Neuronal stem cell (in vitro differentiated cells): ENCODE measurements at places on chromosomes 1 and 21.

DNA sequence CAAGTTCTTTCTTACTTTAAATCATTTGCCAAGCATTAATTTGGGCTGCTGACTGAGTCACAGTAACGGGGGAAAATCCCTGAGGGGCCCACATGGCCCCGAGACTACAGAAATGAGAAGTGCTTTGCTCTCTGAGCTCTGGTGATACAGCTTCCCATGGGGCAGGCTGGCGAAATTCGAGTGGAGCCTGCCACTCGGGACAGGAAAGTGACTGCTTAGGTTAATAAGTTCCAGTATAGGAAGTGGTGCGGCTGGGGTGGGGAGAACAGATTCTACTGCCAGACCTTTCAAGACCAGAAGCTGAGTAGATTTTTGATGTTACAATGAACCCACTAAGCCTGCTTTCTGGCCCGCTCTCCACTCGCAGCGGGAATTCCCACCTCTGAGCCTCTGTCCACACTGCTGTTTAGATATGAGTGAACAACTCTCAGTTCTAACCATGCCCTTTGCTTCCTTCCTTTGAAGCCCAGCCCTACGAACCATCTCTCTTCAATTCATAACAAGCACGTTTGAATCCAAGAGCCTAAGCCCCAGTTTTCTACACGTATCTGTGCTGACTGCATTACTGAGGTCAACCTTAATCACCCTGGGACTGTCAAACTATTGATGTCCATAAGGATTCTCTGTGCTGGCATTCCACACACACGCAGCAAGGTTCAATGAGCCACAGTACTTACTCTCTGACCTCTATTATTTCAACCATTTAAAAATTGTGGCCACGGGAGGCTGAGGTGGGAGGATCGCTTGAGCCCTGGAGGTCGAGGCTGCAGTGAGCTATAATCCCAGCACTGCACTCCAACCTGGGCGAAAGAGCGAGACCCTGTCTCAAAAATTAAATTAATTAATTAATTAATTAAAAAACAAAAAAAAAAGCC, 9.6 kb downstream of the ZBTB17 start:
- no peaks in the 10 kb centered on the region for H3K27me3 ChIP-seq
- no peak overlapping the region for H3K27ac ChIP-seq
- H3K4me1 ChIP-seq, result peaks cover 1% of the 10 kb centered on the region
- peaks cover 53% of the 10 kb centered on the region for H3K36me3 ChIP-seq
- H3K4me3 ChIP-seq, result no peak overlapping the region

DNA sequence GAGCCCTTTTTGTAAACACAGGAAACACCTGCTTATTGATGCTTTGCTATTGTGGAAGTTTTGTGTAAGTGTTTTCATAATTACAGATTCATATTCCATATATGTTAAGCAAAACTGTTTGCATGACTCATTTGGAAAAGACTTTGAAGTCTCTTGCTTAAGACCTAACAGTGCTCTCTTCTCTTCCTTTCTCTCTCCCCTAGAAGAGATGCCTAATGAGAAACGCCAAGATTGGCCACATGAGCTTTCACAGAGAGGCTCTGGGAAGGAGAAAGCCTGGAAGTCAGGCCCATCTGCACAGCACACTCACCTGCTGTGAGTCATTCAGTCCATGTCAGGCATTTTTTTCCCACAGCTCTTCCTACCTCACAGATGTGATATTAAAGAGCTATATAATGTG, 101.6 kb upstream of the PALMD start:
- no peaks in the 10 kb centered on the region for H3K27me3 ChIP-seq
- no peaks in the 10 kb centered on the region for H3K36me3 ChIP-seq
- no peaks in the 10 kb centered on the region for H3K4me1 ChIP-seq
- no peak overlapping the region for H3K27ac ChIP-seq
- H3K4me3 ChIP-seq, result no peak overlapping the region

GRCh38 chr1:209628618-209629299, 23.5 kb downstream of the LAMB3 start:
- DNase-seq, result no peak
- peaks cover 4% of the 10 kb centered on the region for H3K27me3 ChIP-seq
- H3K4me1 ChIP-seq, result peaks cover 4% of the 10 kb centered on the region

GRCh38 chr1:2288311-2288710, 60.2 kb downstream of the SKI start:
- H3K36me3 ChIP-seq, result peaks cover 22% of the 10 kb centered on the region
- no peak overlapping the region for H3K27ac ChIP-seq
- H3K4me3 ChIP-seq, result no peak overlapping the region
- H3K27me3 ChIP-seq, result no peaks in the 10 kb centered on the region
- DNase-seq, result no peak

DNA sequence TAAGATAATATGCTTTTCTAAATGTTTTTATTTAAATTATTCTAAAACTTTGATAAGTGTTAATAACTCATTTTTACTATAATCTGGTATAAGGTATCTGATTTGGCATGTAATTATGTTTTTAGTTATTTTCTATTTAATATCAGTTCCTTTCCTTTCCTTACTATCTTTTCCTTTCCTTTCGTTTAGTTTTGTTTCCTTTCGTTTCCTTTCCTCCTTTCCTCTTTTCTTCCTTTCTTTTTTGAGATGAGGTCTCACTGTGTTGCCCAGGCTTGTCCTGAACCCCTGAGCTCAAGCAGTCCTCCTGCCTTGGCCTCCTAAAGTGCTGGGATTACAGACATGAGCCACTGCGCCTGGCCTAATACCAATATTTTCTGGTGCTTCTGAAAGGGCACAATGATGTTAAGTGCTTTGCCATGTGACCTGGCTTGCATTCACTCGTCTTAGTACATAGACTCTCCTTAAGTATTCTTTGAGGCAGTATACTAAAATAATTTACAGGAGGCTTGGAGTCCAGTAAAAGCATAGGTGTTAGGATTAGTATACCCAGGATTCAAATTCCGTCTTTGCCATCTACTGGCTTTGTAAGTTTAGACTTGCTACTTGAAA, 18.7 kb downstream of the MIER1 start:
- H3K27me3 ChIP-seq, result no peaks in the 10 kb centered on the region
- DNase-seq, result no peak
- no peak overlapping the region for H3K4me3 ChIP-seq
- no peaks in the 10 kb centered on the region for H3K4me1 ChIP-seq
- H3K36me3 ChIP-seq, result peaks cover 78% of the 10 kb centered on the region

GRCh38 chr1:87045761-87046304, 131.4 kb downstream of the HS2ST1 start:
- no peaks in the 10 kb centered on the region for H3K27me3 ChIP-seq
- no peak overlapping the region for H3K4me3 ChIP-seq
- H3K4me1 ChIP-seq, result no peaks in the 10 kb centered on the region
- H3K36me3 ChIP-seq, result no peaks in the 10 kb centered on the region
- no peak overlapping the region for H3K27ac ChIP-seq
- no peak for DNase-seq

DNA sequence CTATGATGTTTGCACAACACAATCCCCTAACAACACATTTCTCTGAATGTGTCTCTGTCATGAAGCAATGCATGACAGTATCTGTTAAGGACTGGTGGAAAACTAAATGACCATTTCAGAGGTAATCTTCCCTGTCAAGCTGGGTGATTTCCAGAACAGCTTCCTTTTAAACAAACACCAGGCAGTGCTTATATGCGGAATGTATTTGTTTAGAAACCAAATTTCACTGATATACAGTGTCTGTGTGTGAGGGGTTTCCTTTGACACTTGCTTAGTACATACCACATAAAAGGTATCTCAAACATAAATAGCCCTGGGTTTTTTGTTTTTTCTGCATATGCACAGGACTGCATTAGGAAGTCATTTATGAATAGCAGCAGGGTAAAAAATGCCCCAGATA, 95.6 kb downstream of the TGFBR3 start:
- no peaks in the 10 kb centered on the region for H3K36me3 ChIP-seq
- H3K4me3 ChIP-seq, result no peak overlapping the region
- no peak for DNase-seq
- peaks cover 9% of the 10 kb centered on the region for H3K4me1 ChIP-seq
- H3K27ac ChIP-seq, result no peak overlapping the region

DNA sequence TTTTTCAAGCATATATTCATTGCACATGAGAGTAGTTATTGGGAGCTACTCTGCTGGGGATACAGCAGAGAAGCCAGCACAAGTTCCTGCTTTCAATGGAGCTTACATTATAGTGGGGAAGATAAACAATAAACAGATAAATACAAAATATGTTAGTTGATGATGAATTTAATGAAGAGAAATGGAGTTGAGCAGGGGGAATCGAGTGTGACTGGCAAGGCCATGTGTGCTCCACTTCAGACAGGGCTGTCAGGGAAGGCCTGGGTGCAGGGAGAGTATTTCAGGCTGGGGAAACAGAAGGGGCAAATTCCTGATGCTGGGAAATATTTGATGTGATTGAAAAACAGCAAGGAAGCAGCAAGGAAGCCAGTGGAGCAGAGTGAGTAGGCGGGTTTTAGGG, 21.2 kb upstream of the BRDT start:
- no peak overlapping the region for H3K4me3 ChIP-seq
- no peaks in the 10 kb centered on the region for H3K36me3 ChIP-seq
- no peaks in the 10 kb centered on the region for H3K4me1 ChIP-seq
- DNase-seq, result no peak
- no peaks in the 10 kb centered on the region for H3K27me3 ChIP-seq

DNA sequence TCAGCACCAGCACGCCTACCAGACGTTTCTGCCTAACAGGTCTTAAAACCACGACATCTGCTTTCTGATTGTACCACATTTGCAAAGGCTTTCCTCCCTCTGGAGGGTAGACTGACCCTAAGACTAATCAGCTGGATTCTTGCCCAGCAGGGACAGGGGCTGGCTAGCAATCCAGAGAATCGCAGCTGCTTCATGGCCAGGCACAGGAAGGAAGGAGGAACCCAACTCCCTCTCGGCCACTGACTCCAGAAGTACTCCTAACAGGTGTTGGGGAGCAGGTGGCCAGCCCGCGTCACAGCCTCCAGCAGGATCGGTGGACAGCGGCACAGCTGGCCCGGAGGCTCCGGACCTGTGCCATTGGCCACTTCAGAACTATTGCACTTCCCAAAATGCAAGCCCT, 180.8 kb downstream of the NPHP4 start:
- no peak overlapping the region for H3K27ac ChIP-seq
- DNase-seq, result no peak

GRCh38 chr1:182721525-182721924, 37.1 kb upstream of the RGS8 start:
- no peak overlapping the region for H3K4me3 ChIP-seq
- no peaks in the 10 kb centered on the region for H3K36me3 ChIP-seq
- no peaks in the 10 kb centered on the region for H3K4me1 ChIP-seq
- no peak overlapping the region for H3K27ac ChIP-seq

DNA sequence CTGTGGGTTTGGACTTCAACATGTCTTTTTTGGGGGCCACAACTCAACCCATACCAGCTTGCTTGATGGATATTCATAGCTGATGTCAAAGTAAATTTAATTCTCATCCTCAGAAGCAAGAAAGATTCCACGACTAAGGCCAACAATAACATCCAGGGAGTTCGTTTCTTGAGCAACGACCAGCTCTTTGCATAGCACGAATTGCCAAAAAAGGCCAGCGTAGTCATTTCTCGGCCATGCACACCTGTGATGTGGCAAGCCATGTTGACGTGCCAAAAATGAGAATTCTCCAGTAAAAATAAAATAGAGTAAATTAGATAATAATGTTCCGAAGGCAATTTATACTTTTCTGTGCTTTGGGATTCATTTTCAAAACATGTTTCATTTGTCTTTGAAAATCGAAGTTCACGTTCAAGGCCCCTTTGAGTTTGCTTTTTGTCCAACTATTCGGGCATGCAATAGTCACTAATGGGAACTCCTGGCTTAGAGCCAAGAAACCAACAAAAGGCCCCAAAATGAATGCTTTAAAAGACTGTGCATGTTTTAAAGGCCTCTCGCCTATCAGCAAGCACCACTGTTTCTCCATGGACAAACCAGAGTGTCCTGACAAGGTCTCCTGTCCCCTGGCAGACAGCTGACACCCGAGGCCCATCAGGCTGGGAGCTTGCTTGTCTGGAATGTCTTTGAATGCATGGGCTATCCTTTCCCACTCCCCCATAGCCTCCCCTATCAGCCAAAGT, 14.4 kb upstream of the IGSF5 start:
- no peaks in the 10 kb centered on the region for H3K27me3 ChIP-seq
- no peaks in the 10 kb centered on the region for H3K36me3 ChIP-seq
- DNase-seq, result no peak
- peaks cover 2% of the 10 kb centered on the region for H3K4me1 ChIP-seq
- H3K4me3 ChIP-seq, result no peak overlapping the region

DNA sequence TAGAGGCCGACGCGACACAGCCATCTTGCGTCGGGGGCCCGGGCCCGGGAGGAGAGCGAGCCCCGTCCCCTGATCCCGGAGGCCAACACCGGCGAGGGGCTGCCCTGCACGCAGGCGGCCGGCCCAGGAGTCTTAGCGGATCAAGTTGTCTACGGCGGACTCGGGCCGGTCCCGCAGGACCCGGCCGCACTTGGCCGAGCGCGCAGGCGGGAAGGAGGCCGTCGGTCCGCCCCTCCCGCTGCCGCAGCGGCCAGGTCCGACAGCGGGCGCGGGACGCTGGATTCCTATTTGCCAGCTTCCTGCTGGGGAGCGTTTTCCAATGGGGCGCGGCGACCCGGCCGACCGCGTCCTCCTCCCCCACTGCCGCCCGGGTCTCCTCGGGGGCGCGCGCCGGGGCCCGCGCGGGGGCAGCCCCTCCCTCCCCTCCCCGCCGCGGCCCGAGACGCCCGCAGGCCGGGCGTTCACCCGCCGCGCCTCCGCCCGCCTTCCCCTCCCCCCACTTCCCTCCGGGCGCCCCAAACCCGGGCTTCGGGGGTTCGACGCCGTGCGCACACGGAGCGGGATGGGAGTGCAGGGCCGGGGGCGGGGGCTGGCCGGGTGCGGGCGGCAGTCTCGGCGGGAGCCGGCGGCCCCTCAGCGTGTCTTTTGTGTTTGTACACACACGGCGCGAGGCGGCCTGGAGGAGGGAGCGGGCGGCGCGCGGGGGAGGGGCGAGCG, 517 bp upstream of the H3-3A start:
- H3K27me3 ChIP-seq, result no peaks in the 10 kb centered on the region
- peaks cover 15% of the 10 kb centered on the region for H3K4me1 ChIP-seq
- DNase-seq, result peak; percentile 83
- peaks cover 38% of the 10 kb centered on the region for H3K36me3 ChIP-seq
- peak overlapping the region; percentile 91 for H3K4me3 ChIP-seq
- peak overlapping the region; percentile 96 for H3K27ac ChIP-seq

DNA sequence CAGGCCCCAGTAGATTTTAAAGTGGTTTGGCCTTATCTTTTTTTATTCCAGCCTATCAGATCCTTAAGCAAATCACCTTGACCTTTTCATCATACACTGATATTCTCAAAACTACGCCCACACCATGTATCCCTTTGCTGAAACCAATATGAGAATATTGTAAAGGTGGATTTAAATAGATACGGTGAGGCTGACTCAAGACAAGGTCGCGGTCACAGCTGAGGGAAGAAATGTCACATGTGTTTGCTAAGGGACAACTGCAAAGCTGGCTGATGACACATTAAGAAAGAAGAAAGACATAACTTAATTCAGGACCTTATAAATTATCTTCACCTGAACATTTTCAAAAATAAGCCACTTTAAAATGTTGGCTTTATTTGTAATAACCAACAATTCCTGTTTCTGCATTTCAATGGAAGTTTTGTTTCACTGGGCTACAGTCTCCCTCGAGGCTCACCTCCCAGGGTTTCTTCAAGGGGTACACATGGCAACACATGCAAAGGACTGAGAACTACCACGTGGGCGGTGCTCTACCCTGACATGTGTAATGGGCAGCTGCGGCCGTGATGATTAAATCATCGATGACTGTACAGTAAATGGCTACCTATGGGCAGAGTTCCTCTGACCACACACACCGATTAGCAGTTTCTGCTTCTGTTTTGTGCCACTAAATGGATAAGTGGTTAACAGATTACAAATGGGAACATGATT, 189.5 kb downstream of the SIPA1L2 start:
- no peak overlapping the region for H3K4me3 ChIP-seq
- peaks cover 37% of the 10 kb centered on the region for H3K36me3 ChIP-seq
- H3K4me1 ChIP-seq, result peaks cover 17% of the 10 kb centered on the region
- no peak overlapping the region for H3K27ac ChIP-seq
- no peaks in the 10 kb centered on the region for H3K27me3 ChIP-seq
- no peak for DNase-seq
